ENCODE measurements at places on chromosomes 5 and 9.

GRCh38 chr5:121695307-121695706 lies 156.4 kb upstream of the FTMT start:
- no peak for DNase-seq

GRCh38 chr9:132543251-132543650 lies 39.2 kb upstream of the BARHL1 start:
- no peak for DNase-seq

GRCh38 chr5:133364936-133365707 lies 247.2 kb downstream of the FSTL4 start:
- no peak for DNase-seq

- DNase-seq, result no peak
Measured at GRCh38 chr5:142612494-142613270, 73.2 kb downstream of the FGF1 start.

GRCh38 chr5:178777520-178777919 lies 47.1 kb upstream of the ZNF354A start:
- peak; percentile 52 for DNase-seq

DNA sequence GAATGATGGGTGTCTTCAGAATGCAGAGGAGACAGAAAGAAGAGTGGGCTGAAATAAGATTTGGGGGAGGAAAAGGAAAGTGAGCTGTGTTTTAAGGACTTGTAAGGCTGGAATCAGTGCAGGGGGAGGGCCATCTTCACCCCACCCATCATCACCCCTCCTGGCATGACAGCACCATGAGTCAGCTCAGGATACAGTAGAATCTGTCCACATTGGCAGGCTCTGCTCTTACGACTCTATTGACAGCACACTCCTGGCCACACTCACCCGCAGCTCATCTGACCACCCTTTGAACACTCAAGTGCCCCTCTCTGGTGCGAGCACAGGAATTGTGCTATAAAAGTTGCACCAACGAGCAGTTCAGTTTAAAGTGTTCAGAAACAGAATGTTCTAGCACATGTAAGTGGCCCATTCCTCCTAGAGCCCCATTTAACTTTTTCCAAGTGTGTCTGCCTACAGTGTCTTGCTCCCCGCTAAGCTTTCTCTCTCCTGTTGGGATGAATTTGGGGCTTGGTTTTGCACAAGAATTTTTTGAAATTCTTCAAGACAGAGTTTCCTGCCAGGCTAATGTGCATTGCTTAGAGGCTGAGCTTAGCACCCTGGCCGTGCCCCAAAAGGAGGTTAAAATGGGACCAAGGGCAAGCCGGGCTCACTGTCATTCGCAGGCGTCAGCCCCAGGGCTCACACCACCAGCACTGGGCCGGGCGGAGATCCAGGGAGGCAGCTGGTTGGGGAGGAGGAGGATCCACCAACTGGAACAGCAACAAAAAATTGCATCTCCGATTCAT lies 12.0 kb downstream of the ADRA1B start:
- DNase-seq, result no peak

GRCh38 chr5:127061956-127062355 lies 11.3 kb downstream of the C5orf63 start:
- DNase-seq, result no peak

- DNase-seq, result no peak
Measured at GRCh38 chr5:10793785-10794184, 32.8 kb upstream of the DAP start.

GRCh38 chr9:37676411-37676830 lies 25.7 kb downstream of the FRMPD1 start:
- DNase-seq, result no peak

- no peak for DNase-seq
Measured at GRCh38 chr9:133161547-133161950, 2.2 kb downstream of the GBGT1 start.

DNA sequence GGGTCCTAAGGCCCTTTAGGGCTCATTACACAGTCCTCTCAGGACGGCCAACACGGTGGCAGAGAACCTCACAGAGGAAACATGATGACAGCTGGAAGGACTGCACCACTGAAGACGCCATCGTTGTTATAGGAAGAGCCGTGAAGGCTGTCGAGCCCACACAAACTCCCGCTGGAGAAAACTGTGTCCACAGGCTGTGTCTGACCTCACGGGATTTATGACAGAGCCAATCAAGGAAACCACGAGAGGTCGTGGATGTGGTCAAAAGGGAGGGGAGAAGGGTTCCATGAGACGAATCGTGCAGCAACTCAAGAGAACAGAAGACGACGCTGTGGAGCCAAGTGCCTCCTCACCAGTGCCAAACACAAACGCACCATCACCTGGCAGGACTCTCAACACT lies 12.2 kb downstream of the QSOX2 start:
- peak; percentile 29 for DNase-seq

DNA sequence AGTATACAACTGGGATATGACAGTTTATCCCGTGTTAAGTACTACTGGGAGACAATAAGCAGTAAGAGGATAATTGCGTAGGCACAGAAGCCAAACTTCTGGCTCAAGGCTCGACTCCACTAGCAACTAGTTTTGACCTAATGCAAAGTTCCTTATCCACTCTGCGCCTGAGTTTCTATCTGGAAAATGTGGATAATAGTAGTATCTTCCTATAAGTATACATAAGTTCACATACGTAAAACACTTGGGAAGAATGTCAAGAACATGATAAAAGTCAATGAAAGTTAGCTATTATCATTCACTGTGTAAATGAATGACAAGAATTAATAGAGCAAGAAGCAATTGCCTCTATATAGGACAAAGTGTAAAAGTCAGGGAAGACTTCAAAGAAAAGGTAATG lies 45.7 kb downstream of the FTMT start:
- DNase-seq, result no peak

All from KBM-7 (cell line).